ENCODE measurements at places on chromosomes 7 and 10.

- no peak for DNase-seq
Observed at GRCh38 chr10:37710831-37711616, 146.4 kb downstream of the ZNF248 start.

DNA sequence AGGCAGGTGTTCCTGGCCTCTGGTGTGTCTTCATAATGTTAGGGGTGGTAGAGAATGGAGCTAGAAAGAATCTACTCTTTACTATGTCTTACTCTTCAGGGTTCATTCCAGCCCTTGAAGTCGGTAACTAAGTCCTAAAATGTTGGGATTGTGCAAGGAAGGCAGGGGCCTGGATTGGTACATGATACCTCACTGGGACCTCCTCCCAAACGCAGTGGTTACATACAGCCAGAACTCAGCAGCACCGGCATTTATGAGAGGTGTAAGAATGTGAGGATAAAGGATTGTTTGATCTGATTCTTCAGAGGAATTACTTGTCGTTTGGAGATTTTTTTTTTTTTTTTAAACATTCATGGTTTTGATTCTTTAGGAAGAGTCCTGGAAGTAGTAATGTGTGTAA, 6.9 kb downstream of the COMTD1 start:
- DNase-seq, result no peak

GRCh38 chr7:127781081-127781480, 129.1 kb downstream of the SND1 start:
- DNase-seq, result no peak

DNA sequence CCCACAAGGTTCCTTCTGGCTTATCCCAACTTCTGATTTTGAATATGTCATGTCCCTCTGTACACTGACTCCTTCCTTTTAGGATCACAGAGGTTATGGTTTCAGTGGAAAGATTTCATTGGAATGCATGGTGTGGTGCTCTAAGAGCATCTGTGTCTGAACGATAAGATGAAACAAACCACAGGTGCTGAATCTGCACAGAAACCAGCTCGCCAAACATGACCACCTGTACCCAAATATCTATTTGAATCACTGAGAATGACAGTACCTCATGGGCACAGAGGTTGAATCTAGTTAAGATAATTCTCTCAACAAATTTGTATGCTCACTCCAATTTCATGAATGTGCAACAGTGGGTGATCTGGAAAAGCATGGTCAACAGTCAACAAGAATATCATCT, 105.3 kb downstream of the DGKI start:
- DNase-seq, result no peak

DNA sequence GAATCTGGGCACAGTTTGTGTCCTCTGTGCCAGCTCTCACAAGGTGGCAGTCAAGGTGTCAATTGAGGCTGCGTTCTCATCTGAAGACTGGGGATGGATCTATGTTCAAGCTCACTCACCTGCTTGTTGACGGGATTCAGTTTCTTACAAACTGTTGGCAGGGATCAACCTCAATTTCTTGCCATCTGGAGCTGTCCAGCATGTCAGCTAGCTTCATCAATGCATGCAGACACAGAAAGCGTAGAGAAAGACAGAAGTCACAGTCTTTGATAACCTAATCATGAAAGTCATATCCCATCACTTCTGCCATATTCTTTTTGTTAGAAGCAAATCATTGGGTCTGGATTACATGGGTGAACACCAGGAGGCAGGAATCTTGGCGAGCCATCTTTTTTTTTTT, 32.0 kb upstream of the WAPL start:
- no peak for DNase-seq

DNA sequence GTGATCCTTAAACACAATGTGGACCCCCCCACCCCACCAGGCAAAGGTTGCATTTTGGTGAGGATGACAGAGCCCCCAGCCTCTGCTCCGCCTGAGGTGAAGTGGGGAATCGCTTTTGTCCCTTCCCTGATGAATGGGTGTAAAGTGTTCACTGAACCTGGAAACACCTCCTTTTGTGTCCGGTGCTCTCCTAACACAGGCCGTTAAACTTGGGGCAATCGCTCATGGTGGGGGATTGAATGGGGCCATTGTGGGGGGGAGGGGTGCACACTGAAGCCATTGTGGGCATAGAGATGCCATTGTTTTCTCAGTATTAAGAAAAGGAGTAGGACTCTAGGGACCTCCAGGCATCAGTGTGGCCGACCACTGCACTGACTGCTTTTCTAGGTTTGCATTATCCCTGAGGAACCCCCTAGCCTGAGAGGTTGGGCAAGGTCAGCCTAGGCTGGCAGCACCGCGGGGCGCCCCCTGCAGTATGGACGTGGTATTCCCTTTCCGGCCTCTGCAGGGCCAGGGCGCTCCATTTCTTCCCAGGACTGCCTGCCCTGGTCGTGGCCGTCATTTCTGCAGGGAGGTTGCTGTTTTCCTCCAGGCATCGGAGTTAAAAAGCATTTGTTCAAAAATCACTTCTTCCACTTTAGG, 158.3 kb downstream of the TCF7L2 start:
- DNase-seq, result no peak

DNA sequence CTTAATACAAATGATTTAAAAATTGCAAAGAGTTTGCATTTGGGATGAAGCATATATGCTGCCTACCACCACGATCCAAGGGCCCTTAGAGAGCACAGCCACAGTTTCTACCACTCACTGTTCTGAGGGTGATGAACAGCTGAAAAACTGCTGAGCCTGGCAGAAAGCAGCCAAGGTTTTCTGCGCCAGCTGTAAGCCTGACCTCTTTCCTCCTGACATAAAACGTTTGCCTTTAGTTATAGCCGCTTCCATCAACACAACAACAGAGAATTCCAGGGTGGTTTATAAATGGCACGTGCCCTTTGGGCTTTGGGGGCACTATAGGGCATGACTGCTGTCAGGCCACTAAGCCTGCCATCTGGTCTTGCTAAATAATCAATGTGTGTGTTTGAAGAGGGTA, 222.8 kb downstream of the RELN start:
- DNase-seq, result no peak
